ENCODE measurements at places on chromosomes 6 and 20.

GRCh38 chr6:163599136-163599535, 184.6 kb downstream of the QKI start:
- DNase-seq: no peak

DNA sequence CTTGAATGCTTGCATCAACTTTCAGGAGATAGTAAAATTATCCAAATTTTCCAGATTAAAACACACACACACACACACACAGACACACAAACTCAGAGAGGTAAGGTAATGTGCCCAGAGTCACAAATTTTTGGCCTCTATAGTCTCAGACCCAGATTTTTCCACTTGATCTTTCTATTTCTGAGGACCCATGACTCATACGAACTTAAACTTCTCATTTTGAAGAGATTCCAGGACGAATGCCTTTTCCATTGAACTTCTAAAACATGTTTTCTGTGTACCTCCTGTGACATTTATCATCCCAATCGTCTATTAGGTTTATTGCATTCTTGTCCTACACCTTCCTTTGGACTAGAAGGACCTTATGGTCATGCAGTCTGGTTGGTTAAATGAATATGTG, 172.9 kb upstream of the COL21A1 start:
- no peak for DNase-seq

GRCh38 chr6:10584607-10585006, 63.5 kb downstream of the GCNT2 start:
- DNase-seq: no peak

GRCh38 chr6:96468681-96469224, 52.9 kb upstream of the UFL1 start:
- DNase-seq: no peak

DNA sequence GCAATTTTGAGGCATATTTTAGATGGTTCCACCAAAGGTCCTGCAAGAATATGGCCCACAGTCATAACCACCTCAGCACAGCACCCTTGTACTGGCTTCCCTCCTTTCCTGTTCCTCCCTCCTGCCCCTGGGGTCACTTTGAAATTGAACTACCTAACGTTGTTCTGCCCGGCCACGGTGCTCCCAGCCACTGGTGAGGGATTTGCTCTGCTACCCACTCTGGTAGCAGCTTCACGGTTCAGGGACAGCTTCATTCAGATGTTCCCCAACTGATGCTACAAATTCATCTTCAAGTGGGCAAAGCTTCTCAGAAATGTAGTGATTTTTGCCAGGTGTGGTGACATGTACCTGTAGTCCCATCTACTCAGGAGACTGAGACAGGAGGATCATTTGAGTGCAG, 7.9 kb upstream of the NELFCD start:
- DNase-seq: no peak

DNA sequence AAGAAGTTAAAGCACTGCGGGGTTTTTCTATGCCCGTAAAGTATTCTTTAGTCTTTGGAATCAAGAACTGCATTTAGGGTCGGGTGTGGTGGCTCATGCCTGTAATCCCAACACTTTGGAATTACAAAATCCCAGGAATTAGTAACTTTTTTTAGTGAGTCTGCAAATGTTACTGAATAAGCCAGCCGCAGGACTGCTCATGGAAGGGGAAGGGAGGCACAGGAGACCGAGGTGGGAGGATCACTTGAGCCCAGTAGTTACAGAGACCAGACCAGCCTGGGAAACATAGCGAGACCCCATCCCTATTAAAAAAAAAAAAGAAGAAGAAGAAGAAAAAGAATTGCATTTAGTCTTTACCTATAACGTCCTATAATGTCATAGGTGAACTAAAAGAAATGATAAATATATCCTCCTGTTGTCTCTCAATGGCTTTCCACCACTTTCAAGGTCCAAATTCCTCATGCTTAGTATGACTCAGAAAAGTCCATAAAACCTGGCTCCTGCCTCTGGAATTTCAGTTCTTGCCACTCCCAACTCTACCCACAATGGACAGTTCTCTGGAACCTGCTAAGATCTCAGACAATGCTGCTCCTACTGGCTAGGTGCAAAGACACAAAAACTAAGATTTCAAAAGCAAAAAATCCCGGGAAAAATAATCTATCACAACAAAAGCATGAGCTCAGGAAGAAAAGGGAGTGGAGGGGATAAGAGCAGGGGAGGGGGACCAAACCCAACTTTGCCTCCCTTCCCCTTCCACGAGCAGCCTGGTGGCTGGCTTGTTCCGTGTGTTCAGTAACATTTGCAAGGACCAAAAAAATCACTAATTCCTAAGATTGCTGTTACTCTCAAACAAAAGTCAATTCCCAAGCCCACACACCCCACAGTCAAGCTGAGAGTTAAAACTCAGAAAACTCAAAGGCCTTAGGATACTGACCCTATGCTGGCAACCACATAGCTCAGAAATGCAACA, 39.0 kb downstream of the B4GALT5 start:
- no peak for DNase-seq

DNA sequence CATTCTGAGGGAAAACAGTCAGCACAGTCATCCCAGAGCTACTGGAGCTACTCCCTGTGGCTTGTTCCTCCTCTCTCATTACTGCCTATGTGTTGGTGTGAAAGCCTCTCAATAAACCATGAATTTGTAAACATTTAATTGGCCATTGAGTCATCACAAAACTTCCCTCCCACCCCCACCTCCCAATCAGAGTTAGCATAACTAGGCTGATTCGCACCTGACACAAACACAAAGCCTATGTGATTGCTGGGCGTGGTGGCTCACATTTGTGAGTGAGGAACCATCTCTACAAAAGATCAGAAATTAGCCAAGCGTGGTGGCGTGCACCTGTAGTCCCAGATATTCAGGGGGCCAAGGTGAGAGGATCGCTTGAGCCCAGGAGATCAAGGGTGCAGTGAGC, 17.1 kb upstream of the SNTA1 start:
- DNase-seq: no peak

DNA sequence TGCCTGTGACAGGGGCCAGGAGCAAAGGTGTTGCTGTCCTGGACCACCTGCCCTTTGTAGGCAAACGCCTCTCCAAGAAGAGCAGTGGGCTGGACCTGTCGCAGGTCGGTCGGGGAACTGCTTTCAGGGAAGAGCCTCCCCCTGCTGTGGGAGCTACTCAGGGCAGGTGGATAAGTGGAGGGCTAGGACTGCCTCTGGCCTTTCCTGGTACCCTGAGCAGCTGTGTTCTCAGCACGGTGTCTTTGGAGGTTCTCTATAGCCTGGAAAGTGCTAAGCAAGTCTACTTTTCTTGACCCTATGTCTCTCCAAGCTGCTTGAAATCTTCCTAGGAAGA, 35.0 kb downstream of the BPIFB1 start:
- no peak for DNase-seq

- DNase-seq: no peak
These were observed 754.5 kb downstream of the PTPRT start for GRCh38 chr20:42435230-42435629.

DNA sequence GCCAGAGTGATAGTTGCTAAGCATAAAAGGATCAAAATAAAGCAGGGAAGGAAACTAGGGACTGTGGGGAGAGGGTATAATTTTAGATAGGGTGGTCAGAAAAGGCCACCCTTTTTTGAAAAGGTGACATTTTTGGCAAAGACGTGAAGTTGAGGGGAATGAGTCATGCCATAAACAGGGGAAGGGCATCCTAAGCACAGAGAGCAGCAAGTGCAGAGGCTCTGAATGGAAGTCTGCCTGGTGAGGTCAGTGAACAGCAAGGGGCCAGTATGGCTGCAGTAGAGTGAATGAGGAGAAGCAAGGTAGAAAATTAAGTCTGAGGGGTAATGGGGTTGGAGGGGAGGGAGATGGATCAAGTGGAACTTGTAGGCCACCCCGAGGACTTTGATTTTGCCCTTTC, 2.4 kb downstream of the KLC4 start:
- no peak for DNase-seq

DNA sequence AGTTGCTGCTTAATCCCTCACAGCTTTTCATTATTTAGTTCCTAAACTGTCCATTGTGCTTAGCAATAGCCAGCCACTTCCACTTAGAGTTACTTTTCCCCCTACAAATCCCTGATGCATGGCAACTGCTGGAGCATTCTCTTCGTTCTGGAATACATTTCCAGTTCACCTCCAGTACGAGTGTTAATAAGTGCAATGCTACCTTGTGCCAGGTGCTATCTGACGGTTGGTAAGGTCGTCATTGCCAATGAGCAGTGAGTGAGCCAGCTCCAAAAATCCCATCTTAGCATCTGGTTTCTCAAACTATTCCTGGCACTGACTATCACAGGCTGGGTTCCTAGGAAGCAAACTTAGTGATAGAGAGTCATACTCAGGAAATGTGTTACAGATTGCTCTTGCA, 114.1 kb upstream of the ADGRF1 start:
- DNase-seq: no peak

GRCh38 chr6:15479761-15480160, 183.1 kb downstream of the DTNBP1 start:
- DNase-seq: no peak

GRCh38 chr6:37696220-37696840, 1.4 kb downstream of the MDGA1 start:
- no peak for DNase-seq

GRCh38 chr6:112279031-112279935, 24.9 kb upstream of the LAMA4 start:
- DNase-seq: no peak

DNA sequence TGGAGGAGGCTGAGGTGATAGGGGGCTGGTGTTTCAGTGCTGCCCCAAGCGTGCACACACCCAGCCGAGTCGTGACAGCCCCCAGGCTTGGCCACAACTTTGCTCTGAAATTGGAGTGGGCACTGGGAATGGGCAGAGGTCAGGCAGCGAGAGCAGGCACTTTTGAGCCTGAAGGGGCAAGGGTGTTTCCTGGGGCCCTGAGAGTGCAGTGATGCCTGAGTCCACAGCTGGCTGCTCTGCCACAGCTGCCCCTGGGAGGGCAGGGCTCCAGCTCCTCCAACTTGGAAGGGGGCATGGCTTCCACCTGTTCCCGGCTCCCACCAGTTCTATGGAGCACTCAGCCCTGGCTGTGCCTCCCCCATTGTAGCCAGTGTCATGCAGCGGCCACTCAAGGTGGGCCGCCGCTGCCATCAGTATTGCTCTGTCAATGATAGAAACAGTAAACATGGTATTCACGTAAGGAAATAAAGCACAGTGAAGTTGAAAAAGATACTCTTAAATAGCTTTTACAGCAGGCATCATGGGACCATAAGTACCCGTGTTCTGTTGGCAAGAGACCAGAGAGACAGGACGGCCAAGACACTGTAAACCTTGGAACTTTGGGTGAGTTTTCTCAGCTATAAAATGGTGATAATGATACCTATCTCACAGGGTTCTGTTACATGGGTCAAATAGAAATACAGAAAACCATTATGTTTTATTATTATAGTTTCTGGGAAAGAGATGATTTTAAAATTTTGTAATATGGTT, 108.9 kb downstream of the THEMIS start:
- DNase-seq: no peak

- no peak for DNase-seq
These were observed 3.4 kb upstream of the ZNF133 start for GRCh38 chr20:18284805-18285533.

- DNase-seq: no peak
These were observed 178.3 kb downstream of the CARMIL1 start for GRCh38 chr6:25457516-25457915.

DNA sequence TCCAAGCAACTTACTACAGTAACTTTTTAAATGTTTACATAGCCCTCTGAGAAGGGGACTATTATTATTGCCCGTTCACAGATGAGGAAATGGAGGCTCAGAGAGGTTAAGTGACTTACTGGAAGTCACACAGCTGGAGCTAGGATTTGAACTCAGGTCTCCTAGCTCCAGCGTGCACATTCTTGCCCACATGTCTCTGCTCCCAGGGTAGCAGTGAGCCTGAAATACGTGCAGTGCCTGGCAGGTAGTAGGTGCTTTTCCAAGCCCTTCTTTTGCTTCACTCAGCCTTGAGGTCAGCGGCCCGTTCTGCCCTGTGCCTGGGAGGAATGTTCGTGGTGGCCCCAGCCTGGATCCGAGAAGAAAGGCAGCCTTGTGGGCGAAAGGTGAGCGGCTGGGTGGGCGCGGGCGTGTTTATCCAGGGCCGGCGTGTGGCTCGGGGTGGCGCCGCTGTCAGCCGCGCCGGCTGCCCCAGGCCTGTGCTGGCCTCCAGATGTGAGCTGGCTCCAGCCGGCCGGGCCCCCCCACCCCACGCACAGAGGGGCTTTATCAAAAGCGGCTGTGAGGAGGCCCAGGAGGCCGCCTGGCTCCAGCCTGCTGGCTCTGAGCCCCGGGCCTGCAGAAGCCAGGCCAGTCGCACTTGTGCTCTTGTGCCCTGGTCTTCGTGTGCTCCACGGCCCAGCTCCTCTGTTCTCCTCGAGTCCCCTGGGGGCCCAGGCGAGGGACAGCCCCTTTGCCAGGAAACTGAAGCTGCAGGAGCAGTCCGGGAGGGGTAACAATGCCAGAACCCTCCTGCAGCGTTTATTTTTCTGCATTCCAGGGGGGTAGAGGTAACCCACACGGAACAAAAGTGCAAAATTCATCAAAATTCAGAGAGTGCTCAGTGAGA, 58.1 kb downstream of the UBE2V1 start:
- no peak for DNase-seq

DNA sequence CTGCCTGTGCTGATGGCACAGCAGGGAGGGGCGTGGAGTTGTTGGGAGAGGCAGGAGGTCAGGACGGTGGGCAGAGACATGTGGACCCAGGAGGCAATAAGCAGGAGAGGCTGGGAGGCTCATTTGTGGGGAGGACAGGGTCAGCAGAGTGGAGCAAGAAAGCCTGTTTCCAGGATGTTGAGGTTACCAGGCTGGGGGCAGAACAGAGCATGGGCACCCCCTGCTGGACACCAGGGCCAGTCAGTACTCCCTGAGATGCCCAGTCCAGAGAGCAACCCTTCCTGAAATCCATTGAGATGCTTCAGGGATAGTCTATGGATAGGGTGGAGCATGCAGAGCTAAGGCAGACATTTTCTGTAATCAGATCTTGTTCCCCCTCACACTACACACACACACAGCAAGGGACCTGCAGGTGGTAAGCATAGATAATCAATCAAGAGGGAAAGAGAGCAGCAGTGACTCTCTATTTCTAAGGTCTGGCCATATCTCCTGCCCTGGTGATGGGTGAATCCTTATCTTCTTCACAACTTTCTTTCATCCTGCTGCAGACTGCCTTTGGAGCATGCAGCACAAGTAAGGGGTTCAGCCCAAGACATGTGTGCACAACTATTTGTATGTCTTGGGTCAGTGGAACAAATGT, 41.7 kb downstream of the MOCS1 start:
- DNase-seq: peak; percentile 39

All from suppressor macrophage treated with lipopolysaccharide for 4 hours (primary cell).